Stimulated activated CD8-positive, alpha-beta memory T cell treated with anti-CD3 and anti-CD28 coated beads, Interleukin-2, amount 100 ng/mL, for 1 hour (primary cell): ENCODE measurements at places on chromosomes 1 and 21.

DNA sequence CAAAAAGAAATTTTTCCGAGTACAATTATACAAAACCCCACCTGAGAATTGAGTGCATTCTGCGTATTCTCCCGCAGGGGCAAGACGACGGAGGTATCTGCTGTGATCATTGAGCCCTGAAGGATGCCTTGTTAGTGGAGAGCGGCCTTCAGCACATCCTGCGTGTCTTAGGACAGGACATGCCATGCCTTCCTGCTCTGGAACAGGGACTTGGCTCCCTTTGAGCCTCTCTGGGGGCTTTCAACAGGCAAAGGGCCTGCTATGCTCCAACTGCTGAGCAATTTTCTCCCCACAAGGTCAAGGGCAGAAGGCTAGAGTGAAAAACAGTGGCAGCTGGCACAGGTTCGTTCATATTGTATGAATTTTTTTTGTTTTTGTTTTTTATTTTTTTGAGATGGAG, 52.4 kb downstream of the TOR1AIP2 start:
- no peak for DNase-seq

DNA sequence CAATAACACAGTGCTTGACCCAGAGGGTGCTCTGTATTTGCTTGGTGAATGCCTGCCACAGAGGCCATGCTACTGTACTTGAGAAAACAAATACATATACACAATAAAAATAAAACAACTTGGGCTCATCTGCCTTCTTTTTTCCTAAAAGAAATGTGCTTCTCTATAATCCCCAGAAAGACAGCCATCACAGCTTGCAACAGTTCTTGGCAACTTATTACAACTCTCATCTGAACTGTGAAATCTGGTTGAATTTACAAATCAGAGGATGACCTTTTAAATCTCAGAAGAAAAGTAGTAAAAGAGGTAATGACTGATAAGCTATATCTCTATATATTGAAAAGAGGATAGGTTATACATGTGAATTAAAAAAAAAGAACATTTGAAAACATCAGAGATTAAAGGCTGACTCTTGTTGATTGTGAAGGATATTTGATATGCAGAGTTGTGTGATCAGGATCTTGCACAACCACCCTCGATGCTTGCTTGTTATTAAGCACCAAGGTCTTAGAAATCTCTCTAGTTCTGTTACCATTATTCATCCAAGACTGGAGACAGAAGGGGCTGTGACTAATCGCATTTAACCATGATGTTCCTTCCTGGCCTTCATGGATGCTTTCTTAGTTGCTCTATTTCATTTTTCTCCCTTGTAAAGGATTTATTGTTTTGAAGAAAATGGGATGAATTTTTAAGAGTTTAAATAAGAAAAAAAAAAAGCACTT, 213.4 kb downstream of the APP start:
- DNase-seq, result no peak

DNA sequence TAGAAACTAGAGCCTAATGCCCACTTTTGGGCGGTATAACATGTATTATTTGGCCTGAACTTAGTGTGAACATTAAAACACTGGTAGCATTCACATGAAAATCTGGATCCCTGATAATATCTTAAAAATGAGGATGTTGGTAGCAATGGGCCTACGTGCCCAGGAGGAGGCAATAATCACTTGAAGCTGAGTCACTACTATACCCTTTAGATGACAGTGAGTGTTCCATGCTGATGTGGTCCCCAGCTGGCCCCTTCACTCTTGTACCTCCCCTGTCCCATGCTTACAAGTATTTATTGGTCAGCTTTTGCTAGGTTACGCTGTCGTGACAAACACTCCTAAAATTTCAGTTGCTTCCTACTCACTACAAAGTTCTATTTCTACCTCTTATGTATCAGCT, 23.0 kb upstream of the POU2F1 start:
- no peak for DNase-seq

GRCh38 chr1:8408151-8408839, 90.4 kb downstream of the SLC45A1 start:
- DNase-seq, result no peak
